Ecto neural progenitor cell (in vitro differentiated cells): ENCODE measurements at places on chromosomes 3 and 15.

DNA sequence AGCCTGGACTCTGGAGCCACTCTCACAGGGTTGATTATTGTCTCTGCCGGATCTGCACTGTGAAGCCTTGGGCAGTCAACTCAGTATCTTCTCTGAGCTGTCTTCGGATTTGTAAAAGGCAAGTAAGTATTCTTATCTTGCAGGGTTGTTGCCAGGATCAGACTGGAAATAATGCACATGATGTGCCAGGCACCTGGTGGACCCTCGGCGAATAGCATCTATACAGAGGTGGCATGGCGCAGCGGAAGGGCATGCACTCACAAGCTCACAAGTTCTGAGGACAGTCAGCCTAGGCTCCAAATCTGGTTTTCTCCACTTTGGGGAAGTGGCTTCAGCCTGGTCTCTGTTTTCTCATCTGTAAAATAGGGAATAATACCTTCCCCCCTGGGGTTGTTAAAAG lies 113.9 kb downstream of the SRGAP3 start:
- DNase-seq, result no peak

DNA sequence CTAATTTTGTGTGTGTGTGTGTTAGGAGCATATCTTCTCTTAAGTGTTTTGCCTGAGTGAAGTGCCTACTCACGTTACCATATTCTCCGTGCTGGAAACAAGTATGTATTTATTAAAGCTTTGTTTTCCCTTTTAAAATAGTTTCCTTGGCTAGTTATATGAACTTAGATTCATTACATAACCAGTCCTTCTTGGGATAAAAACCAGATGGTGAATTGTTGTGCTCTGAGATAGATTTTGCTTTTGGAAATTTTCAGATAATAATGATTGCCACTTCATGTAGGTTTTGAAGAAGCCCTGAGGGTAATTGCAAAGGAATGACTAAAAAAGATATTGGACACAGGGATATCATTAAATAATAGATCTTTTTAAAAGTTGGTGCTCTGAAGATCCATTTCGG lies 390.2 kb upstream of the SGO1 start:
- no peak for DNase-seq

GRCh38 chr3:27907929-27908328 lies 185.8 kb upstream of the EOMES start:
- DNase-seq, result no peak

GRCh38 chr3:70853161-70853944 lies 540.9 kb upstream of the MDFIC2 start:
- DNase-seq, result no peak

GRCh38 chr15:69859866-69860265 lies 237.9 kb downstream of the TLE3 start:
- DNase-seq, result no peak

DNA sequence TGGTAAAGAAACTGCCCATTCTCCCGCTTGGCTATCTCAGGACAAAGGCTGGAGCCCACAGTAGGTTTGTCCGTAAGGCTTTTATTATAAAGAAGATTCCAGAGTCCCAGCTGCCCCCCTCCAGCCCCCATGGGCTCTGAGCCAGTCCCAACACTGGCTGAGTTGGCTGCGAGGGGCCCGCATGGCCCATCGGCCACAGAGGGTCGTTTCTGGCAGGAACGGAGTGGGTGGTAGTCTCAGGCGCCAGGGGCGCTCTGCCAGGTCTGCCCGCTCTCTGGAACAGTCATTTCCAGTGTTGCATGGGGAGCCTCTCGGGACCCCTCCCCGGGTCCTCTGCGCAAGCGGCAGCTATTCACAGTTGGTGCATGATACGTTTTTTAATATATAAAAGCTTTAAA lies 12.2 kb downstream of the H1-8 start:
- no peak for DNase-seq

DNA sequence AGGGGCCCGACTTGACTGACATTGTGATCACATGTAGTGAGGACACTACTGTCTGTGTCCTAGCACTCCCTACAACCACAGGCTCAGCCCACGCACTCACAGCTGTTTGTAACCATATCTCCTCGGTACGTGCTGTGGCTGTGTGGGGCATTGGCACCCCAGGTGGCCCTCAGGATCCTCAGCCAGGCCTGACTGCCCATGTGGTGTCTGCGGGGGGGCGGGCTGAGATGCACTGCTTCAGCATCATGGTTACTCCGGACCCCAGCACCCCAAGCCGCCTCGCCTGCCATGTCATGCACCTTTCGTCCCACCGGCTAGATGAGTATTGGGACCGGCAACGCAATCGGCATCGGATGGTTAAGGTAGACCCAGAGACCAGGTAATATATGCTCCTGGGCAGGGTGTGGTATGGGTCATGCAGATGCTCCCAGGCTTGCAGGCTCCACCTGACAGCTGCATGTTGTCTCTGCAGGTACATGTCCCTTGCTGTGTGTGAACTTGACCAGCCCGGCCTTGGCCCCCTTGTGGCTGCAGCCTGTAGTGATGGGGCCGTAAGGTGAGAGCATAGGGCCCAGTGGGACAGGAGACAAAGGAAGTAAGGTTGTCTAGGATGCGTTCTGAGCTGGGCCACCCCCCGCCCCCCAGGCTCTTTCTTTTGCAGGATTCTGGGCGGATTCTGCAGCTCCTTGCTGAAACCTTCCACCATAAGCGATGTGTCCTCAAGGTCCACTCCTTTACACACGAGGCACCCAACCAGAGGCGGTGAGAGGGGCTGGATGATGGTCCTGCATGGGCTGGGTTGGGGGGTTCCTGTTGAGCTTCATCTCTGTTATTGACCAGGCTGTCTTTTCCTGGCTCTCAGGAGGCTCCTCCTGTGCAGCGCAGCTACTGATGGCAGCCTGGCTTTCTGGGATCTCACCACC lies 4.4 kb downstream of the DALRD3 start:
- DNase-seq, result no peak

DNA sequence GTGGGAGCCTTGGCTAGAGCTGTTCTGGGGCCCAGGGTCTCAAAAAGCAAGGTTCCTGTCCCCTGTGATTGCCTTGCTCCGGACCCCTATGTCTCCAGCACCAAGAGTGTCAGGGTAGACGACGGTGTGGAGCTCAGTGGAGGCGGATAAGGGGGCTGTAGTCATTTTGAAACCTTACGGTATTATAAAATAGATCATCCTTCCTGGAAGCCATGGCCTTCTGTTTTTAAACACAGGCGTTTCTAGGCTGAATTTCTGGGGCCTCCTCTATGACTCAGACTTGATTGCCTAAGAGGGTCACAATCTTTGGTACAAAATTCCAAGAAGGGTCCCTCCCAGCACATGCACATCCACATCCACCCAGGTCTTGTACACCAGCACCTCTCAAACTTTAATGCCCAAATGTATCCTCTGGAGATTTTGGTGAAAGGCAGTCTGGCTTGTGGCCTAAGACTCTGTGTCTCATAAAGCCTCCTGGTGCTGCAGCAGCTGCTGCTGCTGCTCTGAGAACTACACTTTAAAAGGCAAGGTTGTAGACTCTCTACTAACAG lies 70.5 kb upstream of the XCR1 start:
- no peak for DNase-seq

DNA sequence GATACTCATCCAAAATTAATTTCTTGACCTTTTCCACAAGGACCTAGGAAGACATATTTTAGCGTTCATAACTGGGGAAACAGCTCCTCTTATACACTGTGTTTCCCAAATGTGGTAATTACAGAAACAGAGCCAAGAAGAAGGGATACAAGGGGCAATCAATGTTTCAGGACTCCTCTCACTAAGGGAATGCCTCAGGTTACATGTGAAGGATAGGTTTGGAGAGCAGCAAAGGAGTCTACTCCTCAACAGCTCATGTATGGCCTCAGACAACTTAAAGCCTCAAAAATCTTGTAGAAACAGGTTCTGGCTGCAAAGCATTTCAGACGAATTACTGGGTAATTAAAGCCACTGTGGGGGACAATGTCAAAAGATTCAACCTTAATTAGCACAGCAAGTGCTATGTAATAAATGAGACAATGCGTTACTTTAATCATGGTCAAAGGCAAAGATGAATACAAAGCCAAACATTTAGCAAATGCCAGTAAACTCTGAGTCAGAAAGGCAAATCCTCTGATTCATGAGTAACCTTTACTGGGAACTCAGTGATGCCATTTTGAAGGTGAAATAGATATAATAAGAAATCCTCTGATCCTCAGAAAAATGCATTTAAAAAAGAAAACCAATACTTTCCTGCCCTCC lies 1111.2 kb downstream of the TUSC7 start:
- DNase-seq, result no peak

- no peak for DNase-seq
These were observed 68.6 kb upstream of the ONECUT1 start for GRCh38 chr15:52858782-52859176.

GRCh38 chr15:28091313-28091712 lies 7.8 kb downstream of the OCA2 start:
- no peak for DNase-seq

GRCh38 chr3:58557491-58557890 lies 19.7 kb downstream of the FAM107A start:
- DNase-seq, result no peak

DNA sequence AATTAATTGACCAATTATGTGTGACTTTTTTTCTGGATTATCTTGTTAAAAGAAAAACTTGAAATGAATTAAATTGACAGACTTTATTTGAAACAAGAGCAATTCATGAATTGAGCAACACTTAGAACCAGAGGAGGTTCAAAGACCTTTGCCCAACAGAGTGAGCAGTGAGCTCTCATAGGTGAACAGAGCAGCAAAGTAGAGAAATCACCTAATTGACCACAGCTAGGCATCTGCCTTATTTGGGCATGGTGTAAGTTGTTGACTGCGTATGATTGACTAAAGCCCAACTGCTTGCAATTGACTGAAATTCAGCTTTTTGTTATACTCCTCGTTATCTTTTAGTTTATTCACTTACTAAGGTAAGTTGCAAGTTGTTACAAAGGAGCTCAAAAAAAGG lies 1216.0 kb upstream of the ALCAM start:
- DNase-seq, result no peak

GRCh38 chr3:77601823-77602415 lies 562.0 kb downstream of the ROBO2 start:
- DNase-seq, result no peak

- DNase-seq, result no peak
These were observed 353.6 kb downstream of the SHQ1 start for GRCh38 chr3:72494626-72495025.

DNA sequence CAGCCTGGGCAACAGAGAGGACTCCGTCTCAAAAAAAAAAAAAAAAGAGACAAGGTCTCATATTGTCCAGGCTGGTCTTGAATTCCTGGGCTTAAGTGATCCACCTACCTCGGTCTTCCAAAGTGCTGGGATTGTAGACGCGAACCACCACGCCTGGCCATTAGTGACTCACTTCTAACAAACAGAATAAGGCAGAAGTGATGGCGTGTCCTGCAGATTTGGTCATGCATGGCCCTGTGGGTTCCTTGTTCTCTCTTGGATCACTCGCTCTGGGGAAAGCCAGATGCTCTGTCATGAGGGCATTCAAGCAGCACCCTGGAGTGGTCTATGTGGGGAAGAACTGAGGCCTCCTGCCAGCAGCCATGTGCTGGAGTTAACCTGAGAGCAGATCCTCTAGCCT lies 27.4 kb upstream of the TJP1 start:
- DNase-seq, result no peak

DNA sequence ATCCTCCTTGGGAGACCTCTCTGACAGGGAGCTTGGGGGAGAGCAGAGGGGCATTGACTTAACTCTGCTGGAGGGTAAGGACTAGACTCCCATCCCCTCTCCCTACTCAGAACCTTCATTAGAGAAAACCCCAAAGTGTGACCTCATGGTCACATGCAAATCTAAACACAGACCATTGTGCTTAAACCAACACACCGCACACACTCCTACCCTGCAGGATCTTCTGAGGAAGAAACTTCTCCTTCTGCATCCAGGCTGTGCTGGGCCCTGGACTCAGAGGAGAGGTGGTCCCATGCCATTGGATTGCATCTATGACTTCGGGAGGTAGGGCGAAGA lies 805 bp upstream of the PARP16 start:
- DNase-seq, result no peak

DNA sequence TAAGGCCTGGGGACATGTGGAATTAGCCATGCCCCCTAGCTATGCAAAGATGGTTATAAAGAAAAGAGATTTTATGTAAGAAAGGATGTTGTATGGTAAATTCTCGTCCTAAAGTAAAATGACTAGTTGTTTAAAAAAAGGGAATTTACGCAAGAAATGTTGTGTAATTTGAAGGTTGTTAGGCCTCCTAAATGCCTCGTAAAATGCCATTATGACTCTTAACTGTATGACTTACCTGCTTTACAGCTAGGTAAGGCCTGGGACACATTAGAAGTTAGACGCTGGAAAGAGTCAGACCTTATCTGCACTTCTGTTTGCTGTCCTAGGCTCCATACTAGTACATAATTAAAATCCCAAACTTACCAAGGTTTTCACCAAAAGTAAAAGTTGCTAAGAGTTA lies 17.5 kb upstream of the HHATL start:
- no peak for DNase-seq

DNA sequence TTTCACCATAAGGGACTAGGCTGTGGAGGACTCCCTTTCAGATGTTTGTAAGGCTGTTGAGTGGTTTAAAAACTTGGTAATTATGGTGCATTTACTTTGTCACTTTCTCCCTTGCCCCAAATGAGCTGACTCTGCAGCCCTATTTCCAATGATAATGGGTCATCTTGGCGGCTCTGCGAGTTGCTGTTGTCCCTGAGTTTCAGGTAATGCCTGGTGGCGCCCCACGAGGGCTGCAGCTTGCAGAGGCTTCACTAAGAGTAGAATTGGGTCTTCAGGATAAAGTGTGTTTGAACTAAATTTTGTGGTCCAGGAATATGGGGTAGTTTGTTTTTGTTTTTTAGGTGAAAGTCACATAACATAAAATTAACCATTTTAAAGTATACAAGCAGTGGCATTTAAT lies 450.1 kb upstream of the CFAP20DC start:
- no peak for DNase-seq

DNA sequence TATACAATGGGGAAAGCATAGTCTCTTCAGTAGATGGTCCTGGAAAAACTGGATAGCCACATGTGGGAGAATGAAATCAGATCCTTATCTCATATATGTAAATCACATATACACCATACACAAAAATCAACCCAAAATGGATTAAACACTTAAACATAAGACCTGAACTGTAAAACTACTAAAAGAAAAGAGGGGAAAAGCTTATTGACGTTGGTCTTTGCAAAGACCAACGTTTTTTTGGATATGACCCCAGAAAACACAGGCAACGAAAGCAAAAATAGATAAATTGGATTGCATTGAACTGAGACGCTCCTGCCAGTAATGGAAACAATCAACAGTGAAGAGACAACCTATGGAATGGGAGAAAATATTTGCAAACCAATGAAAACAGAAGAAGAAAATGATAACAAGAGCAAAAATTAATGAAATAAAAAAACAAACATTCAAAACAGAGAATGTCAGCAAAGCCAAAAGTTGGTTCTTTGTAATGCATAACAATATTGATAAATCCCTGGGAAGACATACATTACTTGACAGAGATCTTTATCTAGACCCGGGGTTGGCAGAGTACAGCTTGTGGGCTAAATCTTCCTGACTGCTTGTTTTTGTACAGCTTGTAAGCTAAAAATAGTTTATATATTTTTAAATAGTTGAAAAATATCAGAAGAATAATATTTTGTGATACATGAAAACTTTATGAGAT lies 86.9 kb downstream of the NEO1 start:
- DNase-seq, result no peak

- DNase-seq, result no peak
These were observed 355.3 kb downstream of the TBC1D5 start for GRCh38 chr3:17387108-17387507.

GRCh38 chr3:185647134-185647879 lies 61.2 kb downstream of the SENP2 start:
- no peak for DNase-seq
